Glomerular endothelial cell (primary cell): ENCODE measurements at places on chromosomes 7 and 10. TPM values are rescaled to one million over a fixed set of nuclear protein-coding genes. Genes with fewer than 3 reads are reported as not detected.

SYT15B gene
- 1.1 TPM in 1 of 2 replicates, not detected in the other for total RNA-seq

DNA sequence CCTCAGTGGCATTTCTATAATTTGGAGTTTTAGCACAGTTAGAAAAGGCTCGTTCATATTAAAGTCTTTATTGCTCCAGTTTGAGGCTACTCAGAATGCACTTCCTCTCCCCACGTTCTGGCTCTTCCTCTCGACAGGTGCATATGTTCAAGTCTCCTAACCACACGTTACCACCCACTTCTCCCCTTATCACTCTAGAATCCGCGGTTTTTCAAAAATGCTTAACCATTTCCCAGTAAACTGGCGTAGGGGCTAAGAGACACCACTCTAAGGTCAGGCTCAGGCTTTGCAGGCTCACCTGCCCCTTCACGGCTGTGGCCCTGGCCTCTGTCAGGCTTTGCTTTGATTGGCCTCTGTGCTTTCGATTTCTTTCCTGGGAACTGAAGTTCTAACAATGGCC, 383.6 kb downstream of the GLRX3 start:
- no peak for DNase-seq

GRCh38 chr10:133090101-133090500, 2.4 kb downstream of the ADGRA1 start:
- DNase-seq, result no peak

GRCh38 chr7:76206633-76207032, 4.9 kb downstream of the SRRM3 start:
- no peak for DNase-seq

- peak; percentile 74 for DNase-seq
Measured at GRCh38 chr7:51067757-51068156, 248.9 kb downstream of the COBL start.

GRCh38 chr7:155883491-155884224, 71.4 kb upstream of the SHH start:
- DNase-seq, result no peak
